ENCODE measurements at places on chromosomes 3 and 15. TPM values are rescaled to one million over a fixed set of nuclear protein-coding genes. Genes with fewer than 3 reads are reported as not detected.

Gene RTP3
- not detected for total RNA-seq

Gene ANKUB1
- 0.41 TPM for total RNA-seq

Gene ST3GAL6
- total RNA-seq = 18.3 TPM

Gene SNTN
- not detected for total RNA-seq

Gene LEO1
- total RNA-seq = 47.7 TPM

Gene KLHL40
- total RNA-seq = 0.41 TPM

Gene GP9
- total RNA-seq = not detected

Gene MLH1
- total RNA-seq = 53.8 TPM

Gene ACAN
- 0.41 TPM for total RNA-seq

Gene RPL39L
- 15.5 TPM for total RNA-seq

Gene CAMK1
- 69.7 TPM for total RNA-seq

Gene A4GNT
- total RNA-seq = not detected

Gene CPNE9
- 0.41 TPM for total RNA-seq

Gene CCR2
- 0.41 TPM for total RNA-seq

Gene LAMB2
- total RNA-seq = 30.2 TPM

Gene AGBL1
- total RNA-seq = 1.2 TPM

Gene STRIT1
- total RNA-seq = 0.82 TPM

Gene VWA5B2
- 0.41 TPM for total RNA-seq

Gene LRRN1
- total RNA-seq = 24.9 TPM

Gene CSPG4
- 4.5 TPM for total RNA-seq

Gene SCN11A
- total RNA-seq = under 0.01 TPM

Gene ACAP2
- total RNA-seq = 149 TPM

Gene SEMA6D
- 49.3 TPM for total RNA-seq

Gene ADAMTS9
- total RNA-seq = 24.1 TPM

Gene STOML1
- 24.1 TPM for total RNA-seq

Gene CERS3
- 0.41 TPM for total RNA-seq

Gene C3orf80
- 7.7 TPM for total RNA-seq

Gene LDHAL6B
- not detected for total RNA-seq

Gene LOXL1
- total RNA-seq = 2.4 TPM

Gene CCR1
- 1.6 TPM for total RNA-seq

Gene FGF7
- 0.41 TPM for total RNA-seq

Gene HYAL3
- 3.7 TPM for total RNA-seq

Gene SELENOK
- 68.5 TPM for total RNA-seq

Gene HHLA2
- not detected for total RNA-seq

Gene IGSF10
- total RNA-seq = 0.82 TPM

Gene PRR20G
- total RNA-seq = not detected

Gene MORC1
- total RNA-seq = under 0.01 TPM

Gene METTL6
- total RNA-seq = 86.0 TPM

Gene CDCP1
- 0.41 TPM for total RNA-seq

Gene DALRD3
- 51.4 TPM for total RNA-seq

Gene PP2D1
- total RNA-seq = not detected

Gene TAGLN3
- 174 TPM for total RNA-seq

Gene IL1RAP
- total RNA-seq = 13.9 TPM

Gene ATP13A4
- total RNA-seq = 10.2 TPM

Gene DOCK3
- 39.9 TPM for total RNA-seq

Gene PROS1
- 12.2 TPM for total RNA-seq

Gene RTP4
- not detected for total RNA-seq

Gene RASA2
- total RNA-seq = 35.9 TPM

Gene ADCY5
- total RNA-seq = 29.8 TPM

Gene HCLS1
- total RNA-seq = 0.82 TPM

Gene TUSC7
- not detected for total RNA-seq

Gene CCDC39
- total RNA-seq = 0.82 TPM

Gene UQCC5
- total RNA-seq = 2.0 TPM

Gene C3orf85
- total RNA-seq = not detected

Gene CXCR6
- not detected for total RNA-seq

Gene ZNF662
- total RNA-seq = 16.7 TPM
